ENCODE measurements at places on chromosomes 5 and 9. TPM values are rescaled to one million over a fixed set of nuclear protein-coding genes. Genes with fewer than 3 reads are reported as not detected.
A peak's percentile ranks its signal among the peaks of the same experiment; 100 is the strongest.

Gene FAM78A
- total RNA-seq: 1.5 TPM

Gene GABRA6
- total RNA-seq: not detected

GRCh38 chr9:129111528-129112151 is 425 bp downstream of the PTPA start:
- H3K27ac ChIP-seq: peak overlapping the region; percentile 96
- H3K4me3 ChIP-seq: peak overlapping the region; percentile 80
- peaks cover 14% of the 10 kb centered on the region for H3K4me1 ChIP-seq
- no peaks in the 10 kb centered on the region for H3K36me3 ChIP-seq
- peak; percentile 54 for DNase-seq
- H3K27me3 ChIP-seq: no peaks in the 10 kb centered on the region

- H3K36me3 ChIP-seq: no peaks in the 10 kb centered on the region
- H3K27ac ChIP-seq: no peak overlapping the region
- no peak for DNase-seq
- H3K27me3 ChIP-seq: no peaks in the 10 kb centered on the region
Measured at GRCh38 chr5:144009116-144009515, 161.3 kb downstream of the YIPF5 start.

- no peaks in the 10 kb centered on the region for H3K27me3 ChIP-seq
- peak overlapping the region; percentile 38 for H3K4me3 ChIP-seq
- no peaks in the 10 kb centered on the region for H3K36me3 ChIP-seq
Measured at GRCh38 chr9:35116539-35116897, 856 bp upstream of the ATOSB start.
